ENCODE measurements at places on chromosomes 1 and 21.

- H3K4me1 ChIP-seq: peaks cover 33% of the 10 kb centered on the region
- no peak overlapping the region for H3K27ac ChIP-seq
- H3K27me3 ChIP-seq: no peaks in the 10 kb centered on the region
- no peak for DNase-seq
Observed at GRCh38 chr1:27646676-27647075, 11.7 kb upstream of the FGR start.

DNA sequence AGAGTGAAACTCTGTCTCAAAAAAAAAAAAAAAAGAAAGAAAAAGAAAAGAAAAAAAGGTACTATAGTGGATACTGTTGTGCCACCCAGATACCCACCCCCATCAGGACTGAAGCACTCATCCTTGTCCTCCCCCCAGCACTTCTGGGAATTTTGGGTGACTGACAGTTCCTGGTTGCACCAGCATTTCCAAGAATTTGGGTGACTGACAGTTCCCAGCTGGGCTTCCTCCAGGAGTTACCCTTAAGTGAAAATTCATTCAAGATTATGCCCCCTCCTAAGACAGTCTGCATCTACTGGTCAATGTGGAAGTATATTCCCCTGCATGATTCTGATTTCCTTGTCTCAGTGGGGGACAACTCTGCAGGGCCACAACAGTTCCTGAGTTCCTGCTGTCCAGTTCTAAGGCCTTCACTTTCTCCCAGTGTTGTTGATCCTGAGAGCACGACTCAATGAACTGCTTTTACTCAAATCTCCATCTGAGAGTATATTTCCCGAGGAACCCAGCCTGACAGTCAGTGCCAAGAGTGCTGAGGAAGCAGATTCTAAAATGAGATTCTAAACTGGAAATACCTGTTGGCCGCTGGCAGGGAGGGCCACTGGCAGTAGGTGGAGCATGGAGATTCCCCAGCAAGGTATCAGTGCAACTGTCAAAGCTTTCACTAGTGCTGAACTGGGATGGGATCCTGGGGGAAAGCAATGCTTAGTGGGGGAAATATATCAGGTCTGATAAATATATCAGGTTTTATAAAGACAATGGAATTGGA lies 18.5 kb downstream of the RIIAD1 start:
- no peak overlapping the region for H3K4me3 ChIP-seq
- H3K27me3 ChIP-seq: no peaks in the 10 kb centered on the region
- DNase-seq: peak; percentile 73
- H3K36me3 ChIP-seq: no peaks in the 10 kb centered on the region
- H3K4me1 ChIP-seq: peaks cover 19% of the 10 kb centered on the region

- peaks cover 57% of the 10 kb centered on the region for H3K4me1 ChIP-seq
- DNase-seq: no peak
- no peaks in the 10 kb centered on the region for H3K36me3 ChIP-seq
- no peaks in the 10 kb centered on the region for H3K27me3 ChIP-seq
- no peak overlapping the region for H3K4me3 ChIP-seq
Observed at GRCh38 chr1:225817611-225818061, 7.7 kb downstream of the EPHX1 start.

- H3K4me3 ChIP-seq: no peak overlapping the region
- H3K36me3 ChIP-seq: peaks cover 92% of the 10 kb centered on the region
- no peak for DNase-seq
- no peaks in the 10 kb centered on the region for H3K27me3 ChIP-seq
- no peak overlapping the region for H3K27ac ChIP-seq
Observed at GRCh38 chr1:7967651-7968050, 6.1 kb downstream of the PARK7 start.

- H3K27ac ChIP-seq: no peak overlapping the region
- no peak for DNase-seq
- H3K36me3 ChIP-seq: no peaks in the 10 kb centered on the region
- no peak overlapping the region for H3K4me3 ChIP-seq
- no peaks in the 10 kb centered on the region for H3K27me3 ChIP-seq
Observed at GRCh38 chr1:78176448-78176847, 130.7 kb downstream of the GIPC2 start.

DNA sequence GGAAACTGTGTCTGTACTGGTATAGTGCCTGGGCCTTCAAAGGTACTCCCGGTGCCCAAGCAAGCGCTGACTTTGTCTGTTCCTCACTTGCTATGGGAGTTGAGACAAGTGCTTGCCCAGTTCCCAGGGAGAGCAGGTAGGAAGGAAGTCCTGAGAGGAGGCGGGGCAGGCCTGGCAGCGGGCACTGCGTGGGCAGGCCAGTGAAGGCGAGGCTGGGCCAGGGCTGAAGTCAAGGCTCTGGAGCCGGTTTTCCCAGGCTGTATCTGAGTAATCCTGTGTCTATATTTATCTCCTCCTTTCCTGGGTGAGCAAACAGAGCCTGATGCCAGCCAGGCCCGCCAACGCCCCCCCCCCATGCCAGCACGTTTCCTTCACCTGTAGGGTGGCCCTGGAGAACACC lies 15.9 kb upstream of the EDN2 start:
- DNase-seq: no peak
- H3K36me3 ChIP-seq: no peaks in the 10 kb centered on the region
- peaks cover 75% of the 10 kb centered on the region for H3K4me1 ChIP-seq
- peak overlapping the region; percentile 57 for H3K27ac ChIP-seq
- no peak overlapping the region for H3K4me3 ChIP-seq

DNA sequence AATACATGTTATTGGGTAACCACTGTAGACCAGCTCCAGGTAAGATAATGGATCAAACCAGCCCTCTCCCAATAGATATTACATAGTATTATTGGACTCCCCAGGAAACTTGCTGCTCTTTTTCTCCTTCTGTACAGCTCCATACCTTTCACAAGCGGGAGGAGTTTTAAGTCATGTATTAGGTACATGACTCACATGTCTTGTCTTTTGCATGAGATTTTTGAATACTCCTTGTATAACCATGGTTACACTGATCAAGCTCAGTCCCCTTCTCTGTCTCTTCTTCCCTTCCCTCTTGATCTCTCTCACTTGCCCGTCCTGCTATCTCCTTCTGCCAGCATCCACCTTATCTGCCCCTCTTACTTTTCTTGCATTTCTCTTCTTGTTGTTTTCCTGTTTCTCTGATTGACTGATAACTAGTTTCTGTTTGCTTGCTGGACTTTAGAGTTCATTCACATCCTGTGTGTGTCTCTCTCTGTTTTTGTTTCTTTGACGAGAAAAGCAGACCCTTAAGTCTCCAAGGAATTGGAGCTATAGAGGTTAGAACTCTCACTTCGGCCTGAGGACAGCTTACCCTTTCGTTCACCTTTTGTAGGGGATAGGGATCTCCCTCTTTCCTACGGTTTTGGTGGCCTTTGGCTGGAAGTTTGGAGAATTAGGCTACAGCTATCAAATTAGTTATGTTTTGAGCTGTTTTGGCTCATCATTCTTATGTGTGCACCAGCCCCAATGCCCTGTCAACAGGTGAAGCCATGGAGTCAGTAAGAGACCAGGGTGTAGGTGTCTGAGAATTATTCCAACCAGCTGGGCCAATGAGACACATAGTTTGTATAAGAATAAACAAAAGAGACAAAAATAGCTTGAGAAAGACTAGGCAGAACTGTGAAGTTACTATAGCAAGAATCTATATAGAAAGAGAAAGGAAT lies 49.0 kb upstream of the ASB17 start:
- no peak overlapping the region for H3K27ac ChIP-seq
- DNase-seq: no peak

GRCh38 chr1:153612755-153613331 lies at the start of gene S100A16:
S100A16 (minus strand) TSS chr1:153613137; CDS start chr1:153608151, 4,986 bp downstream.
- peak within 1 kb of the TSS; percentile 70 for H3K4me3 ChIP-seq
- H3K36me3 ChIP-seq: no peaks in the 10 kb centered on the region
- peak; percentile 90 for DNase-seq
- peak within 1 kb of the TSS; percentile 94 for H3K27ac ChIP-seq
- no peaks in the 10 kb centered on the region for H3K27me3 ChIP-seq

DNA sequence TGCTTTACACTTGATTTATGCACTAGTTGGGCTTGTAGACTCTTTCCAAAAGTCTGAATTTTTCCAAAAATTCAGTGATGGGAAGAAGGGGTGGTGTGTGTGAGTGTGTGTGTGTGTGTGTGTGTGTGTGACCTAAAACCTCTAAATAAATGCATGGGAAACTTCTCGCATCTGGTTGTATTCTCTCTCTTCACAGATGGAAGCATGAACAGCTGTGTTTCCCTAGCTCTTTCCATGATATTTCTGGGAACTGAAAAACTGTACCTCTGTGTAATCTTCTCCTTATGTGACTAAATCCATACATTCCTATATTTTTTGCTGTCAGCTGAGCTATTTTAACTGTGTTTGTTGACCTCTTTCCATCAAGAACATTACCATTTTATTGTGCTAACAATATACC lies 26.2 kb upstream of the CYYR1 start:
- H3K36me3 ChIP-seq: no peaks in the 10 kb centered on the region
- no peaks in the 10 kb centered on the region for H3K27me3 ChIP-seq
- no peaks in the 10 kb centered on the region for H3K4me1 ChIP-seq
- no peak overlapping the region for H3K4me3 ChIP-seq
- DNase-seq: no peak

DNA sequence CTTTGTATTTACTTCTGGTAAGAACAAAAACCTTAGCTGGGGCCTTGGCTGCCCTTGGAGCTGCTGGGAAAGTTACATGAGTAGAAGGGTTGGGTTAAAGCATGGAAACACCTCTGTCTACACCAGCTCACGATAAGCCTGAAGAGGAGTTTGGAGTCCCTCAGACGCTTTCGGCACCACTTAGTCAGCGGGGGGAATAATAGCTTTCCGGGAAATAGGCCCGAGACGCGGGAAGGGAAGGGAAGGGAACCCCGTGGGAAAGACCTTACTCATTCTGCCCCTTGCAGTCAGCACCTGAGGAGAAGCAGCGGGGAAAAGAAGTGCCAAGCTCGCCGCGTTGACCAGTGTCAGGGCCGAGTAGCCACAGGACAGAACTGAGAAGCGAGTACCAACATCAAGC lies 66.4 kb upstream of the PDE9A start:
- no peak overlapping the region for H3K4me3 ChIP-seq
- no peaks in the 10 kb centered on the region for H3K36me3 ChIP-seq
- H3K4me1 ChIP-seq: peaks cover 9% of the 10 kb centered on the region
- H3K27me3 ChIP-seq: peaks cover 3% of the 10 kb centered on the region
- DNase-seq: peak; percentile 52

GRCh38 chr1:225876900-225877510 lies 5.2 kb downstream of the TMEM63A start:
- peaks cover 60% of the 10 kb centered on the region for H3K4me1 ChIP-seq
- no peak for DNase-seq
- H3K27ac ChIP-seq: peak overlapping the region; percentile 95

GRCh38 chr1:213564215-213564659 lies 423.5 kb upstream of the PROX1 start:
- no peaks in the 10 kb centered on the region for H3K27me3 ChIP-seq
- no peak for DNase-seq
- no peak overlapping the region for H3K4me3 ChIP-seq
- no peak overlapping the region for H3K27ac ChIP-seq
- no peaks in the 10 kb centered on the region for H3K4me1 ChIP-seq

DNA sequence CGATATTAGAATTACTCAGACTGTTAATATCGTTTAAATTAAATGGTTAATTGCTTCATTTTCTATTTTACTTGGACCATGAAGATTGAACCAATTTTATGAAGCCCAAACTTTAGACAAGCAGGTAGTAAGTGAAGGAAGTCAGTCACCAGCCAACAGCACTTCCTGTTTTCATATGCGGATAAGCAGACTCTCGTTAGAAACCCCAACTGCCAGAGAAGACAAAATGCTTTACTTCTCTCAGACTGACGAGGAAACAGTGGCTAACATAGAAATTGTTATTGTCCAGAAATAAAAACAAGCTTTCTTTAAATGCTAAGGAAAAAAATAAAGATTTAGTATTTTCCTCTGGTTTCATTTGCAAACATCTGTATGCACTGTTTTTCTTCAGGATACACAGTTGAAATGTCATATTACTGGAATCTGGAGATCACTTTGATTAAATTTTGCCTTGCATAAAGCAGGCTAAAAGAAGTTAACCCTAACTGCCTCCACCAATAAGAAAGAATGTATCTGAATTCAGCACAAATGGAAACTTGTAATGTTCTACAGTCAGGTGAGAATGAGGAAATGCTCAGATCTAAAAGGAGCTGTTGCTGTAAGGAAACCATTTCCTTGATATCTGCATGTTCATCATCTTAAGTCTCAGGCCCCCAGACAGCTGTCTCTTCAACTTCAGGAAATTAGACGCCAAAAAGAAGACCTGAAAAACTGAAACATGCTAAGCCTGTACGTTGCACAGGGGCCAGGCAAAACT lies 129.8 kb upstream of the SAMSN1 start:
- H3K4me1 ChIP-seq: no peaks in the 10 kb centered on the region
- no peak for DNase-seq
- H3K36me3 ChIP-seq: no peaks in the 10 kb centered on the region
- no peak overlapping the region for H3K4me3 ChIP-seq
- H3K27me3 ChIP-seq: no peaks in the 10 kb centered on the region

- H3K4me3 ChIP-seq: no peak overlapping the region
- H3K36me3 ChIP-seq: no peaks in the 10 kb centered on the region
- no peak for DNase-seq
- peaks cover 15% of the 10 kb centered on the region for H3K4me1 ChIP-seq
- no peak overlapping the region for H3K27ac ChIP-seq
Observed at GRCh38 chr1:59124166-59124565, 172.7 kb upstream of the FGGY start.

DNA sequence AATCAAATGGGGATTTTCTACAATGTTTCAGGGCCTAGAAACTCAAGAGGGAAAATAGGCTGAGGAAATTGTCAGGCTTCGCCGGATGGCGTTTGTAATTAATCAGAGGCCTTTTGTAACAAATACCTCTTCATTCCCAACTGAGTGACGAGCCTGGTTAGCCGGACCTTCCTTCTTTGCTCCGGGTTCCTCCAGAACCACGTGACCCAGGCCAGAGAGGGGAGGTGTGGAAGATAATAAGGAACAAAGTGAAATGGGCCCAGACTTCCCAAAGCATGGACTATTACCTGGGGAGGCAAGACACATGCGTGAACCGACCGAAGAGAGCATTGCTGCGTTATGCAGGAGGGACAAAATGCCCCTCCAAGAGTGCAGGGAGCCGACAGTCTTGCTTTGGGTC lies 7.5 kb upstream of the IGSF21 start:
- no peaks in the 10 kb centered on the region for H3K4me1 ChIP-seq
- no peak for DNase-seq
- peaks cover 35% of the 10 kb centered on the region for H3K27me3 ChIP-seq
- no peak overlapping the region for H3K27ac ChIP-seq
- H3K36me3 ChIP-seq: no peaks in the 10 kb centered on the region
- H3K4me3 ChIP-seq: no peak overlapping the region

DNA sequence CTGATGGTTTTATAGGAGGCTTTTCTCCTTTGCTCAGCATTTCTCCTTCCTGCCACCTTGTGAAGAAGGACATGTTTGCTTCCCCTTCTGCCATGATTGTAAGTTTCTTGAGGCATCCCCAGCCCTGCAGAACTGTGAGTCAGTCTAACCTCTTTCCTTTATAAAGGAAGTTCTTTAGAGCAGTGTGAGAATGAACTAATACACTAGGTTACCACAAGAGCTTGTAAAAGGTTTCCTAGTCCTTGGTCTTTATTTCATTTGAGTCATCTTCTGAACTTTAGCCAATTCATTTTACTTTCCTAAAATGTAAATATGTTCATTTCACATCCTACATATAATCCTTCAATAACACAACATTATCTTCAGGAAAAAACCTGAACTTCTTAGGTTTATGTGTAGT lies 365.3 kb downstream of the HHIPL2 start:
- DNase-seq: no peak
- no peak overlapping the region for H3K4me3 ChIP-seq
- no peak overlapping the region for H3K27ac ChIP-seq
- H3K36me3 ChIP-seq: no peaks in the 10 kb centered on the region
- H3K27me3 ChIP-seq: no peaks in the 10 kb centered on the region

GRCh38 chr1:77322061-77322900 lies 40.5 kb downstream of the AK5 start:
- H3K4me1 ChIP-seq: no peaks in the 10 kb centered on the region
- no peak overlapping the region for H3K27ac ChIP-seq
- no peaks in the 10 kb centered on the region for H3K36me3 ChIP-seq
- no peaks in the 10 kb centered on the region for H3K27me3 ChIP-seq
- DNase-seq: no peak
